ENCODE measurements at places on chromosomes 1 and 21. TPM values are rescaled to one million over a fixed set of nuclear protein-coding genes. Genes with fewer than 3 reads are reported as not detected.

Gene C1orf141
- total RNA-seq: not detected

Gene NR5A2
- total RNA-seq: 23.2 TPM

Gene LMOD1
- 0.62 TPM for total RNA-seq

Gene F5
- total RNA-seq: 2.9 TPM

Gene CRYAA
- total RNA-seq: not detected

Gene GUCA2B
- total RNA-seq: 1.3 TPM

Gene POFUT2
- 47.8 TPM for total RNA-seq

Gene KRTAP11-1
- not detected for total RNA-seq

Gene ZNF683
- not detected for total RNA-seq

Gene PTP4A2
- total RNA-seq: 157 TPM

Gene KCNJ15
- total RNA-seq: 2.2 TPM

Gene OR2T35
- not detected for total RNA-seq

Gene PLA2G2C
- total RNA-seq: not detected

All from progenitor cell of endocrine pancreas (in vitro differentiated cells).